ENCODE measurements at places on chromosomes 16 and 17.

GRCh38 chr16:57809276-57810196 lies 7.2 kb upstream of the KIFC3 start:
- H3K4me1 ChIP-seq: peaks cover 4% of the 10 kb centered on the region
- no peak overlapping the region for H3K27ac ChIP-seq
- no peaks in the 10 kb centered on the region for H3K27me3 ChIP-seq
- DNase-seq: no peak
- H3K36me3 ChIP-seq: no peaks in the 10 kb centered on the region

DNA sequence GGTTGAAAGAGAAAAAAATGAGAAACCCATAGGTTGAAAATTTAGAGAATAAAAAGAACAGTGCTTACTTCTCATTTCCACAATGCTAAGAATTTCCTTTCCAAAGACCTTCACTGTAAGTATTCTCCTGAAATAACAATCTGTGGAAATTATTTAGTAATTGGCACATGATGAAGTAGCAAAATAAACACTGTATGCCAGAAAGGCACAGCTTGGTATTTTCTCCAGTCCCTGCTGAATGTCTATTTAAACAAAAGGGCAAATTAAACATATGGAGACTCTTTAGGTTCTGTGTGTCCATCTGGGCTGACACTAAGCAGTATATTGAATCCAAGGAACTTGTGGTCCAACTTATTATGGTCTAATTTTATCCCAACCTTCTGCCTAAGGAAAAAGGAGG lies 46.1 kb downstream of the CHCT1 start:
- no peak overlapping the region for H3K27ac ChIP-seq
- no peak for DNase-seq
- H3K4me1 ChIP-seq: peaks cover 37% of the 10 kb centered on the region
- no peaks in the 10 kb centered on the region for H3K27me3 ChIP-seq
- H3K4me3 ChIP-seq: no peak overlapping the region
- H3K36me3 ChIP-seq: peaks cover 10% of the 10 kb centered on the region

- H3K4me1 ChIP-seq: no peaks in the 10 kb centered on the region
- H3K36me3 ChIP-seq: no peaks in the 10 kb centered on the region
- no peaks in the 10 kb centered on the region for H3K27me3 ChIP-seq
- H3K4me3 ChIP-seq: no peak overlapping the region
Measured at GRCh38 chr17:9553596-9553995, 22.0 kb downstream of the STX8 start.

- no peak for DNase-seq
- no peaks in the 10 kb centered on the region for H3K4me1 ChIP-seq
- no peak overlapping the region for H3K27ac ChIP-seq
- no peak overlapping the region for H3K4me3 ChIP-seq
Measured at GRCh38 chr16:6573577-6573976, 759.1 kb upstream of the RBFOX1 start.

- no peak overlapping the region for H3K27ac ChIP-seq
- no peaks in the 10 kb centered on the region for H3K4me1 ChIP-seq
- no peaks in the 10 kb centered on the region for H3K27me3 ChIP-seq
- no peak for DNase-seq
Measured at GRCh38 chr17:28306954-28307401, 12.0 kb upstream of the TMEM97 start.

DNA sequence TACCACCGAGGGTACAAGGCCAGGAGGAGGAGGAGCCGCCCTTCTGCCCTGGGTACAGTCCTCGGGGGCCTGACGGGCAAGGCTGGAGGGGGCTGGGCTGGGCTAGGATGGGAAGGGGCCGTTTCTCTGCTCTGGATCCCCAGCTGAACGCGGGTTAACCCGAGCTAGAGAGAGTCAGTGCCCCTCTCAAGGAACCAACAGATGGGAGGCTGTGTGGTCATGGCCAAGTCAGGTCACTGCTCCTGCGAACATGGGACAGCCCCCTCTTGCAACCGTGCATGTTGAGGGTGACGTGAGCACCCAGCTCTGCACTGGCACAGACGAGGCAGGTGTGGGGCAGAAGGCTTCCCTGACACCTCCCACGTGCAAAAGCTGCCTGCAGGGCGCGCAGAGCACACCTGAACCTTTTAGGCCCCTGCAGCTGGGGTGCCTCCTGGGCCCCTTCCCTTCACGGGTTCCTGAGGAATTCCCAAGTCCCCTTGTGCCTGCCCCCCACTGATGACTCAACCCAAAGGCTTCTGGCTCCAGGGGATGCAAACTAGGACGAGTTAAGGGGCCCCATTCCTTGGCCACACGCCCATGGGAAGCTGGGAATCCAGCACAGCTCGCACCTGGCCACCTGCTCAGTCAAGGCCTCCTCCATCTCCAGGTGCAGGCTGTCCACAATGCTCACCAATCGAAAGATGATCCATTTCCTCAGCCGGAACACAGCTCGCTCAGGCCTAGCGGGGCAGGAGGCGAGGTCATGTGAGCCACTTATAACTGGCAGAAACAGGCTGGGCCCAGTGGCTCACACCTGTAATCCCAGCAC lies 6.3 kb downstream of the MYBBP1A start:
- no peaks in the 10 kb centered on the region for H3K27me3 ChIP-seq
- no peak for DNase-seq
- no peak overlapping the region for H3K27ac ChIP-seq
- H3K4me1 ChIP-seq: no peaks in the 10 kb centered on the region
- H3K4me3 ChIP-seq: no peak overlapping the region
- H3K36me3 ChIP-seq: peaks cover 54% of the 10 kb centered on the region

DNA sequence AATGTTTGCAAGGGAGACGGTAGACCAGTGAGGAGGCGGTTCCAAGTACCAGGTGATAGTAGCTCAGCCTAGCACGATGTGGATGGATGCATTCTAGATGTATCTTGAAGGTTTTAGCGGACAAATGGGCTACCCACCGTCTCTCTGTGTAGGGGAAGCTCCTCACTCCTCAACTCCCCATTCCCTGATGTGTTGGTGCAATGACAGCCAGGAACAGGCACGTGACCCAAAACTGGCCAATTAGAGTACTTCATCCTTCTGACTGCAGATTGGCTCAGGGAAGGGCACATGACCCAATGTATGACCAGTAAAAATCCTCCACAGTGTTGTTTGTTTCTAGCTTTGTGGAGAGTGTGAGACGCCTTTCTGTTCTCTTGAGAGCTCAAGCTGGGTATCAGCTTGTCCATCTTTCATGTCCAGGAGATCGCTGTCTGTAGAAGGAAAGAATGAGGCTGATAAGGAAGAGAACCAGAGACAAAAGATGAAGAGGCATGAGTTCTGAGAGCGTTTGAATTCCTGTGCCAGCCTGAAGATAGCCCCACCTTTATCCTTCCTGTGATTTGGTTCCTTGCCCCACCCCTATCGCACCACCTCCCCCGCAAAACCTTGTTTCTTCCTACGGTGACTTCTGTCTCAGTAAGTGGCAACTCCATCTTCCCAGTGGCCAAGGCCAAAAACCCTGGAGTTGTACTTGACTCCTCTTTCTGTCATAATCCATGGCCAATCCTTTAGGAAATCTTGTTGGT lies 2.3 kb upstream of the BORCS6 start:
- no peaks in the 10 kb centered on the region for H3K36me3 ChIP-seq
- peak overlapping the region; percentile 67 for H3K4me3 ChIP-seq
- peak overlapping the region; percentile 74 for H3K27ac ChIP-seq

GRCh38 chr16:16973707-16974591 lies 496.8 kb downstream of the XYLT1 start:
- no peaks in the 10 kb centered on the region for H3K36me3 ChIP-seq
- H3K4me3 ChIP-seq: no peak overlapping the region
- H3K27ac ChIP-seq: no peak overlapping the region
- DNase-seq: no peak

DNA sequence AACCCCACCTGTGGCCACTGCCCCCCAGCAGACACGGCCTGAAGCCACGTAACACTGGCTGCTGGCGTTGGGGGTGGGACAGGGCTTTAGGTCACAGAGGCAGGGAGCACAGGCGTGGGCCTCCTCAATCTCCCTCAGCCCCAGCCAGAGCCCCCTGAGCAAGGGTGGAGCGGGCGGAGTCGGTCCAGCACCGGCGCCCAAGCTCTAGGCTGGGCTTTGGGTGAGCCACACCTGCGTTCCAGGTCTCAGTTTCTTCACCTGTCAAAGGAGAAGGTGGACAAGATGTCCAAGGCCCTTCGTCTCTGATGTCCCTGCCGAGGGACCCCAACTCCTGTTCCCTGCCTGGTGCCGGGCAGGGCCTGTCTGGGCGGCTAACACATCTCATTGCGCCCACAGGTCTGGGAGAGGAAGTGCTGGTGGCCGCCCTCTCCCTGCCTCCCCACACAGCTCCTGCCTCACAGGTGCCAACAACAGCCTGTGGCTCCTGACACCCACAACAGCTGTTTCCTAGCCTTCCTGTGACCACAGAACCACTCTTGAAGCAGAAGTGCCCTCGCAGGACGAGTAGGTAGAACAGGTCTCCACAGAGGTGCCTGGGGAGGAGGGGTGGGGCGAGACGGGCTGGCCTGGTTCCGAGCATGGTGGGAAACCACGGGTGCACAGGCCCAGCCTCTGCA lies 12.0 kb downstream of the FAM83G start:
- H3K27me3 ChIP-seq: no peaks in the 10 kb centered on the region
- H3K27ac ChIP-seq: no peak overlapping the region
- no peak overlapping the region for H3K4me3 ChIP-seq
- no peak for DNase-seq

- H3K36me3 ChIP-seq: no peaks in the 10 kb centered on the region
- H3K27ac ChIP-seq: no peak overlapping the region
Measured at GRCh38 chr16:9907752-9908151, 274.5 kb downstream of the GRIN2A start.

GRCh38 chr16:75660321-75660720 lies 12.7 kb downstream of the TERF2IP start:
- peaks cover 25% of the 10 kb centered on the region for H3K36me3 ChIP-seq
- H3K27ac ChIP-seq: no peak overlapping the region
- DNase-seq: no peak
- no peaks in the 10 kb centered on the region for H3K27me3 ChIP-seq

DNA sequence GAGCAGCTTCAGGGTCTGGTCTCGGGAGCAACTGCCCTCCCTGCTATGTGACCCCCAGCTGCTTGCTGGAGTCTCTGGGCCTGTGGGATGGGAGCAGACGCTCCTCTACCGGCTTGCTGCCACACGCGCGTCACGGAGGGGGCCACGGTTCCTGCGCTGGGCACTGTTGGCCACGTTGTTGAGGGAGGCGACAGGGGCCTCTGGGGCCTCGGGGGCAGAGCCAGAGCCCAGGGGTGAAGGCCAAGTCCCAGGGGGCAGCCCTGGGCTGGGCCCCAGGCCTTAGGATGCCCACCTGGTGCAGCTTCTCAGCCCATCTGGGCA lies 56.6 kb downstream of the ZFPM1 start:
- H3K27ac ChIP-seq: no peak overlapping the region
- no peak for DNase-seq
- H3K4me3 ChIP-seq: no peak overlapping the region

DNA sequence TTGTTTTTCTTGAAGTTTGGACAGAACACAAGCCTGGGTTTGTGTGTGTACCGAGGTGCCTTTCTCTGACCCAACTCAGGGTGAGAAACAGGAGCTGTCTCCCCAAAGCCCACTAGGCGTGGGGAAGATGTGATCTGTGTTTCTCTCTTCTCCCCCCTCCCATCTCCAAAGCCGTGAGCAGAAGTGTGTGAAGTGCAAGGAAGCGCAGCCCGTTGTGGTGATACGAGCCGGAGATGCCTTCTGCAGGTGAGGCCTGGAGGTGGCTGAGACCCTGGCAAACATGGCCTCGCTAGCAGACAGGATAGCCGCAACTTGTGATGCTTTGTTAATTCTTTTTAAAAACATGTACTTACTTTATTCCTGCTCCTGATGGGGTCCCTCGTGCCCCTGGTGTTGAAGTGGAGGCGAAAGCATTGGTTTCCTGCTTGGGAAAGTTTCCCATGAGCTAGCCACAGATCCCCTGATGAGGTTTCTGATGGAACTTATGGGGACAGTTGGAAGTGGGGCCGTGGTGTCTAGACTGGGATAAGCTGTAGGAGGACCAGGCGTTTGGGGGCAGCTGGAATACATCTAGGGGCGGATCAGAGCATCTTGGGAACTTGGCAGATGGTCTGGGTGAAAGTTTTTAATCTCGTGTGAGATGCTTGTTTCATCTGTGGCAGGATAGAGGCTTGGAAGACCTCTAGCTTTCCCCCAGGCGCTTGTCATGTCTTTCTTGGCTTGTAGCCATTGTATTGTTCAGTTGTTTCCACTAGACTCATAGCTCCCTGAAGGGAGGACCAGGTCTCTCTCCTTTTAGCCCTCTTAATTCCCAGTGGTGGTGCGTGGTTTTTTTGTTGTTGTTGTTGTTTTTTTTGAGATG lies 893 bp downstream of the CTU2 start:
- peaks cover 2% of the 10 kb centered on the region for H3K36me3 ChIP-seq
- H3K4me3 ChIP-seq: peak overlapping the region; percentile 99
- no peaks in the 10 kb centered on the region for H3K27me3 ChIP-seq
- H3K27ac ChIP-seq: peak overlapping the region; percentile 63
- DNase-seq: no peak

DNA sequence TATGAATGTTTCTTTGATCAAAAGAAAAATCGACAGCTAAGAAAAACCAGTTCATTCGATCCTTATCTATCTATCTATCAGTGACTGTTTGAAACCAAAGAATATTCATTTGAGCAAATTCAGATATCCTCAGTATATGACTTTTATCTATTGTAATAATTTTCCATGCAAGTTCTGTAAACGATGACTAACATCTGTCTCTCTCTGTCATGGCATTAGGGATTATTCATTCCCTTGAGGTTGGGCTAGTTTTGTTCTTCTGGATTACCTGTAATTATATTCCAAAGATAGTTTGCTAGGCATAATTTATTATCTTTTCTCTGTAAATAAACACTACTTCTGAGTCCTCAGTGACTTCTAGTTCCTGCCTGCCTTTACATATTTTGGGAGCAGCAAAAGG lies 497.7 kb upstream of the CDH11 start:
- no peak overlapping the region for H3K27ac ChIP-seq
- H3K4me1 ChIP-seq: no peaks in the 10 kb centered on the region
- H3K4me3 ChIP-seq: no peak overlapping the region
- DNase-seq: no peak
- H3K27me3 ChIP-seq: no peaks in the 10 kb centered on the region

GRCh38 chr16:15398618-15399316 lies 3.2 kb downstream of the MPV17L start:
- no peak overlapping the region for H3K27ac ChIP-seq
- H3K36me3 ChIP-seq: no peaks in the 10 kb centered on the region
- peaks cover 7% of the 10 kb centered on the region for H3K4me1 ChIP-seq
- H3K27me3 ChIP-seq: no peaks in the 10 kb centered on the region
- DNase-seq: no peak
- H3K4me3 ChIP-seq: no peak overlapping the region

DNA sequence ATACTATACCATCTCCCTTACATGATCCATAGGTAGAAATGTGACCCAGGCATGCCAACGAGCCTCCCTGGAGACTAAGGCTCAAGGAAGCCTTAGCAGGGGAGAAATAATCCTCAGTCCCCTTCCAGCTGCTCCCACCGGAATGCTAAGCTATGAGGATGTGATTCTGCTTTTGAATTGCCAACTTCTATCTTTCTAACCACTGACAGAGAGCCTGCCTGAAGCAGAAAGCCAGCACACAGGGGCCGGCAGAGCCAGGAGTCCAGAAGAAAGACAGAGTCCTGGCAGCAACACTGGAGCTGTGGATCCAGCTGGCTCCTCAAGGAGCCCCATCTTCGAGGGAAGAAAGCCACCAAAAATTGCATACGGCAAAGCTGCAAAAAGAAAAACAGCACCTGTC lies 579.6 kb upstream of the CDH5 start:
- no peaks in the 10 kb centered on the region for H3K27me3 ChIP-seq
- H3K27ac ChIP-seq: no peak overlapping the region
- H3K4me1 ChIP-seq: peaks cover 22% of the 10 kb centered on the region
- H3K36me3 ChIP-seq: no peaks in the 10 kb centered on the region
